ENCODE measurements at places on chromosomes 12 and 14. TPM values are rescaled to one million over a fixed set of nuclear protein-coding genes. Genes with fewer than 3 reads are reported as not detected.

CACNB3 gene
- total RNA-seq: 26.6 TPM

RPS6KL1 gene
- 12.5 TPM for total RNA-seq

USP44 gene
- total RNA-seq: 1.7 TPM

CHGA gene
- total RNA-seq: not detected

All from thoracic aorta endothelial cell (primary cell).